Stimulated activated CD8-positive, alpha-beta memory T cell treated with anti-CD3 and anti-CD28 coated beads, Interleukin-7, amount 100 ng/mL, for 48 hours (primary cell): ENCODE measurements at places on chromosomes 1 and 21.

GRCh38 chr1:67290236-67290635, 17.4 kb upstream of the IL12RB2 start:
- no peak for DNase-seq

GRCh38 chr21:42009831-42010506, at the start of gene ZBTB21:
TSS of gene ZBTB21 (minus strand) at chr21:42010360. CDS start at chr21:41994095, 16,265 bp downstream.
- DNase-seq = peak; percentile 96

- DNase-seq = no peak
Observed at GRCh38 chr1:46173361-46173856, 1.5 kb upstream of the TSPAN1 start.

- DNase-seq = no peak
Observed at GRCh38 chr1:6273380-6273891, 12.5 kb upstream of the GPR153 start.

- DNase-seq = no peak
Observed at GRCh38 chr1:171590022-171590421, 32.0 kb upstream of the MYOCOS start.

DNA sequence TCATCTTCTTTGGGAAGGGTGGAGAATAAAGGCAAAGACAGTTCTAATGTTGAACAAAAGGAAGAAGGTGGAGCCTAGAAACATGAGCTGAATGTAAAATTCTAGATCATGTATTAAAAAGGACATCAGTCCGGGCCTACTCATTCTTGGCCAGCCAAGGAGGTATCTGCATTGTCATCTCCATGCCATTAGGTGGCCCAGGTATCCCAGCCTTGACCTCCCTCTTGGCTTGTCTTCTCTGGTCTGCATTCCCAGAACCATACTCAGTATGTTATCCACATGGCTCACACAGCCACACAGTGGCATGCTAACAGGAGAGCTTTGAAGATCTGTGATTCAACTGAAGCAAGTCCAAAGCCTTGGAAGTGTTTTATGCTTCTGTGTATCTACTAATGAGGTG, 369.8 kb upstream of the KAZN start:
- DNase-seq = no peak

DNA sequence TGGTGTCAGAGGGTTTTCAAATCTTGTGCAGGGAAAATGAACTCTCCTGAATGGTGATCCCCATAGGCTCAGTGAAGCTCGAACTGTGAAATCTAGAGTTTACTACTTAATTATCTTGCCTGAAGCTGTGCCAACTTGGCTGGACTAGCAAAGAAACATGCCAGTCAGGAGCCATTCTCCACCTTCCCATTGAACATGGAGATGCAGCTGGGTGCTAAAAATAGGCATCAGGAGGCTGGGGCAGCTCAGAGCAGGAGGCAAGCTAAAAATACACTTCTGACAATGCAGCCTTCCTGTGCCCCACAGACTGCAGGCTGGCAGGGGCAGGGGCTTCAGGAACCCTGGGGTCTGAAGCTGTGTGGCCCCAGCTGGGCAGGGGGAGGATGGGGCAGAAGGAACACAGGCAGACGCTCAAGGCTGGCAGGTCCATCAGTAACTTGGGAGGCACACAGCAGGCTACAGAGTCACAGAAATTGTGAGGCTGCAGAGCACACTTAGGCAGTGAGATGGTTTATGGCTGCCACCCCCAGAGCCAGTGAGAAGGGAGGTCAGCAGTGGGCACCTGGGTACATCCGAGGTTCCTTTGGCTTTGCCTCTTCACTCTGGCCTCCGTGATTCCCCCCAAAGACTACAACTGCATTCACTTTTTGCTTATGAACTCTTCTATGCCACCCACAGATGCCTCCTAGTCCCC, 155.4 kb upstream of the KCND3 start:
- no peak for DNase-seq

DNA sequence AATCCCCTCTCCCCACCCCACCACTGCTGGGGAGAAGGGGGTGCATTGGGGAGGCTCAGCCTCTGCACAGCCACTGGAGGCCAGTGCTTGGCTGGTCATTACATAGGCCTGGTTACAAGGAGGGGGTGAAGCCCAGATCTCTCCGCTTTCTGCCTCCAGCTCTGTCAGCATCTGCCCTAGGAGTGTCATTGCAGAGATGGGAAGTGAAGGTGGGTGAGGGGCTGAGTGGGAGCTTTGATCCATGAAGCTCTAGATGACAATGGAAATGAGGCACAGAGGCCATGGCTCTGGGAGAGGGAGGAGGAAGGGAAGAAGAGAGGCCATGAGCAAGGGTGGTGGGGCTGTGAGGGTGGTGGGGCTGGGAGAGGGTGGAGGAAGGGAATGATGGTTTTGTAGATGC, 411.6 kb downstream of the MATN1 start:
- DNase-seq = no peak

GRCh38 chr21:33892853-33893252, 22.8 kb downstream of the ATP5PO start:
- DNase-seq = no peak

GRCh38 chr1:231188768-231189167, 26.9 kb downstream of the TRIM67 start:
- no peak for DNase-seq

GRCh38 chr1:110731529-110731928, 56.8 kb upstream of the KCNA3 start:
- no peak for DNase-seq

GRCh38 chr21:43034101-43034500, 41.5 kb downstream of the CBS start:
- no peak for DNase-seq

GRCh38 chr1:205058853-205059252, 15.8 kb downstream of the CNTN2 start:
- no peak for DNase-seq

GRCh38 chr1:200488375-200489165, 78.7 kb upstream of the ZNF281 start:
- no peak for DNase-seq

DNA sequence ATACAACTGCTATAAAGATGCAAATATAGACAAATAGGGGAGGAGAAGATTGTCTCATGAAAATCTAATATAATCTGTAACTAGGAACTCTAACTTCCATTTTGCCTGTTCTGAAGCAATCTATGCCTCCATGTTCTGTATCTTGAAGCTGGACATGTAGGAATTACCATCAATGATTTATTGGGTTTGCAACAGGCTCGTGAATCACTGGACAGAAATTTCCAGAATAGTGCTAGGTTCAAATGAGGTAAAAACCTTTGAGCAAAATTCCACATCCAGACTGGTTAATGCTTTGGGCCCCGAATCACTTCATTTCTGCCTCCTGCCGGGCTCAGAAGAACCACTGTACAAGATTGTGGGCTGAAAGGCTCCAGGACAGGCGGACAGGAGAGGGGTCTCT, 110.7 kb upstream of the CTTNBP2NL start:
- no peak for DNase-seq

GRCh38 chr1:93137604-93138292, 42.5 kb downstream of the TMED5 start:
- no peak for DNase-seq

DNA sequence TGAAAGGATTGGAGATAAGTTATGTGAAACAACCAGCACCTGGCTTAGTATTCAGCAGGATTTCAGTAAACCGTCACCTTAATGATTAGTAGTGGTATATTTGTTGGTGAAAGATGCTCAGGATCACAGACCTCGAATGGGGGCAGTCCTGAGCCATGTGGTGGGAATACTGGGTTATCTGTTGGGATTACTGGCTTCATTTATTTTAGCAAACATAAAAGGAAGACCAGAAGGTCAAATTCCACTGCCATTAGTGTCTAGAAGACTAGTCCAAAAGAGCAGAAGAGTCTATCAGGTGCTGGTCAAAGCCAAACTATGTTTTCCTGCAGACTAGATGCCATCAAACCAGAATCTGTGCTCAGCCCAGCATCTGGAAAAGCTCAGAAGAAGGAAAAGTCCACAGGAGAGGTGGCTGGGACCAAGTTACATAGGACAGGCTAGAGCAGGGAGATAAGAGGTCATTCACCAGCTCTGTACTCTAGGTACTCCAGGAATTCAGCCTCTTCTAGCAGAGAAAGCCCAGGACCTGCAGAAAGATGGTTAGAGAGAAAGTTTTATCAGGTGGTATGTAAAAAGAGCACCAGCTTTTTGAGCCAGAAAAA, 343.4 kb downstream of the PLPP3 start:
- DNase-seq = no peak

DNA sequence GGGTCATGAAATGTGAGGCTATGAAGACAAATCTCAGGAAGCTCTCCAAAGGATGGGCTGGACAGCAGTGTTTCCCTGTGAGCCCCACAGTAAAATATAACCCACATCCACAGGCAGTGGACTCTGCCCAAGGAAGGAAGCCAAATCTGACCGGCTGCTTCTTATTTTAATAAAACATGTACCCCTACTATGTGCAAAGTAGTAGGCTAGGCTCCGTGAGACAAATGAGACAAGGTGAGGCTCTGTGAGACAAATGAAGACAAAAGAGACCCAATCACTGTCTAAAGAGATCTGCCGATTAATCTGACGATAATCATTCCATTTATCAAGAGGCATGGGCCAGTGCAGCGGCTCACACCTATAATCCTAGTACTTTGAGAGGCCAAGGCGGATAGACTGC, 2.1 kb downstream of the ASAP3 start:
- DNase-seq = no peak

- DNase-seq = no peak
Observed at GRCh38 chr1:188155261-188155660, 1326.5 kb downstream of the PLA2G4A start.
